ENCODE measurements at places on chromosomes 12 and 14. TPM values are rescaled to one million over a fixed set of nuclear protein-coding genes. Genes with fewer than 3 reads are reported as not detected.

DPY19L2 gene
- total RNA-seq, result 36.3 TPM

CLIP1 gene
- 72.2 TPM for total RNA-seq

GPR162 gene
- 81.1 TPM for total RNA-seq

TMEM63C gene
- total RNA-seq, result 8.6 TPM

FIGNL2 gene
- total RNA-seq, result 0.82 TPM

E2F7 gene
- total RNA-seq, result 1.2 TPM

NOVA1 gene
- total RNA-seq, result 34.6 TPM

CLEC1A gene
- 0.41 TPM for total RNA-seq

FOXN3 gene
- total RNA-seq, result 24.1 TPM

FBXO21 gene
- 158 TPM for total RNA-seq

SETD1B gene
- total RNA-seq, result 2.4 TPM

USP44 gene
- total RNA-seq, result 3.7 TPM
